ENCODE measurements at places on chromosomes 3 and 15.

- no peak for DNase-seq
These were observed 65.4 kb downstream of the C3orf70 start for GRCh38 chr3:185087419-185087818.

DNA sequence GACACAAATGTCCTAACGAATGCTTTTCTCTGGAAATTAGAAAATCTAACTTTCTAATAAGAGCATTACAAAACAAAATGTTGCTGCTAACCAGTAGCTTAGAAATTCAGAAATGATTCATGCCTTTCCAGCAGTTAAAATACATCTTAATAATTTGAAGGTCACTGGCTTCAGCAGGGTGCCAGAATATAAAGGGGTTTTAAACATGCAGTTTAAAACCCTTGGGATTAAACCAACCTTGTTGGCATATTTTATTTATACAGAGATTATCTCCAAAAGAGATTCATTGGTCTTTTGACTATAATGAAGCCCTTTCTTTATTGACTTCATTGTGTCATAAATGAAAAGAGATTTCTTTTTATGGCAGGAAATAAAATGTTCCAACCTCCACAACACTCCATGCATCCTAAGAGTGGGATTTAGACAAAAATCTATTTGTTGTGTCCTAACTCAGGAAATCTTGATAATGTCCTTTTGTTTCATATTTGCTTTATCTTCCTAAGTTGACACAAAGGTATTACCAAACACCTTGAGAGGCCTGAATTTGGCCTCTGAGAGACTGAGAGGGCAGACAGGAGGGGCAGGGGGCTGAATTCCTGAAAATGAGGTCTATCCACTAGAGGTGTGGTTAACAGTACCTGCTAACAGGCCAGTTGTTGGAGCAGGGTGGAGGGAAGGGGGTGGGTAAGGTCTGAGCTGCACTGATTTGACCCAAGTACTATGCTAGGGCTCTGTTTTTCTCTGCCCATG, 124.4 kb downstream of the FEZF2 start:
- DNase-seq = no peak

DNA sequence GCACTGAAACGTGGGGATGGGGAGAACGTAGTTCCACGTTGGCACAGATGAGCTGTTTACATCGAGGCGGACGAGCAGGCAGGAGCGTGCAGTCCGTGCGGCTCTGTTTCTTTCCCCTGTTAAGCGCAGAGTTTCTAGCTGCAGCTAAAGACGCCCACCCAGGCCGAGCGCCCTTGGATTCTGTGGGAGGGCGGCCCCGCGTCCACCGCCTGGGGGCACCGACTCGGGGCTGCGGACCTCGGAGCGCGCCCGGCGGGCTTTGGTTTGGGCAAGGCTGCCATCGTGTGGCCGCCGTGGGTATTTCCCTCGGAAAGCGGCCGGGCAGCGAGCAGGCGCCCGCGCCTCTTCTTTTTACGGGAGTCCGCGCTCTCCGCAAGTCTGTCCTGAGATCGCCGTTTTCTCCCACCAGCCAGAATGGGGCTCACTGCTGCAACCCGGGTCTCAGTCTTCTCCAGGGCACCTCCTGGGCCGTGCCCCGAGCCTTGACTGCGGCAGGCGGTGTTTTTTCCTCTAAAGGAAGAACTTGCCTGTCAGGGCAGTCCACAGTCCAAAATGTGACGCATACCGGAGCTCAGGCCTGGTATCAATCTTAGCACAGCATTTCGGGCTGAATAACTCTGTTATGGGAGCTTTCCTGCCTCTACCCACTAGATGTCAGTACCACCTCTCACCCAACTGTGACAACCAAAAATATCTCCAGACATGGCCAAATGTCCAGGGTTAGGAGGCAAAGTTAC, 219.9 kb upstream of the IGF1R start:
- peak; percentile 43 for DNase-seq

- no peak for DNase-seq
These were observed 241.2 kb downstream of the PYDC2 start for GRCh38 chr3:191702121-191702520.

- DNase-seq = no peak
These were observed 55.4 kb upstream of the GOLGA8A start for GRCh38 chr15:34493001-34493400.

GRCh38 chr3:125302932-125303331, 72.2 kb downstream of the ZNF148 start:
- DNase-seq = no peak

DNA sequence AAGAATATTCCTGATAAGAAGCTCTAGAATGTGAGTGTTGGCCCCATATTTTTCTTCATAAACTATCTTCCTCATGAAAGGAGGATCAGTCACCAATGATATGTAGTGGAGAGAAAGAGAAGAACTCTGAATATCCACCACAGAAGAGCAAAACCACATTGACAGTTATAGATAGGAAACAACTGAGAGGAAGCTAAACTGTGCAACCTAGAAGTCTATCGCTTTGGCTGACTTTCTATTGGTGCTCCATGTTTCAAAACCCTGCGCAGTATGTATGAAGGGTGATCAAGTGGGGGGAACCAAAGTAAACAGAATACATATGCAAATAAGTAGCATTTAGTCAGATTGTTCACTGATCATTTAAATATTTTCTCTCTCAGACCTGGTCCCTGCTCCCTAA, 41.0 kb upstream of the ZNF280D start:
- no peak for DNase-seq

- DNase-seq = no peak
These were observed 28.8 kb upstream of the TRIM59 start for GRCh38 chr3:160478338-160478737.

DNA sequence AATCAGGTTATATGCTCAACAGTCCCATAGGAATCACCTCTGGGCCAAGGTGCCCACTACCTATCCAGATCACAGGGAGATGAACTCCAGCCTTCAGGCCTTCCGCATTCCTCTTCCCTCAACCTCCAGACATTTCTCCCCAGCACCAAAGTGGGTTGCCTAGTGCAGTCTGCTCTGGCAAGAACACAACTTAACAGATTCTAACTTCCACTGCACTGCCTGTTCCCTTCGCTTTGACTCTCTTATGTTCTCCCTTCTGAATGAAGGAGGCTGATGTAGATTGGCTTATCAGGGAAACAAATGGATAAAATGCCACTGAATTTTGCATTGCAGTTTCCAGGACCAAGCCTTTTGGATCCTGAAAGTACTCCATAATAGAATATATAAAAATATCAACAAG, 106.3 kb downstream of the SRGAP3 start:
- no peak for DNase-seq

DNA sequence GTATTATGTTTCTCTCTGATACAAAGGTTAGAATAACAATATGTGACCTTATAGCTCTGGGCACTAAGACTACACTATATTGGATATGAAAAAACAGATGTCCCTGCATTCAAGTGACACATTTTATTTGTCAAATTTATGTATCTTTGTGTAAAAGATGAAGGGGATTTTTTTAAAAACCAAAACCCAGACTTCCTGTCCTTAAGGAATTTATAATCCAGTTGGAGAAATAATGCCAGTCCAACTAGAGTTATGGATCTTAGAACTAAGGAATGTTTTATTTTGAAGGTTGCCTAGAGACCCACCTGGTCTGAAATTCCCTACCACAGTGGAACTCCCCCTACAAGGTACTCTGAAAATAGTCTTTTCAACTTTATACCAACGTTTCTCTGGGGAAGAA, 33.3 kb upstream of the PIK3CB start:
- DNase-seq = no peak

GRCh38 chr3:138332472-138333073, 2.9 kb upstream of the NME9 start:
- DNase-seq = peak; percentile 26

GRCh38 chr15:92277776-92278175, 115.9 kb upstream of the ST8SIA2 start:
- no peak for DNase-seq

GRCh38 chr3:30269751-30270445, 336.5 kb upstream of the TGFBR2 start:
- DNase-seq = no peak

DNA sequence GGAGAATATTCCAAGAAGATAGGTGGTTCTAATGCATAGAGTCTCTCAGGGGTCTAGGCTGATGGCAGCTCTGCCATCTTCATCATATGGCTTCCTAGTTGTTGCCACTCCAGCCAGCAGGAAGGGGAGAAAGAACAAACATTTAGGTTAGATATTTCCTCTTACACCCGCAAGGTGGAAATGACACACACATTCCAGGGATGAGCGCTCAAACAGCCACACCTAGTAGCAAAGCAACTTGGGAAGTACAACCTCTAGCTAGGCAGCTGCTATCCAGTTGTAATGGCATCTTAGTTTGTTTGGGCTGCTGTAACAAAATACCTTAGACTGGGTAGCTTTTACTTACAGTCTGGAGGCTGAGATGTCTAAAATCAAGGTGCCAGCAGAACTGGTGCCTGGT, 51.9 kb upstream of the ADAMTSL3 start:
- DNase-seq = no peak

GRCh38 chr3:15576475-15576874, 24.9 kb downstream of the HACL1 start:
- DNase-seq = no peak

GRCh38 chr15:40058476-40059140, 19.6 kb upstream of the SRP14 start:
- DNase-seq = no peak

- no peak for DNase-seq
These were observed 71.9 kb upstream of the C15orf39 start for GRCh38 chr15:75129788-75130187.

DNA sequence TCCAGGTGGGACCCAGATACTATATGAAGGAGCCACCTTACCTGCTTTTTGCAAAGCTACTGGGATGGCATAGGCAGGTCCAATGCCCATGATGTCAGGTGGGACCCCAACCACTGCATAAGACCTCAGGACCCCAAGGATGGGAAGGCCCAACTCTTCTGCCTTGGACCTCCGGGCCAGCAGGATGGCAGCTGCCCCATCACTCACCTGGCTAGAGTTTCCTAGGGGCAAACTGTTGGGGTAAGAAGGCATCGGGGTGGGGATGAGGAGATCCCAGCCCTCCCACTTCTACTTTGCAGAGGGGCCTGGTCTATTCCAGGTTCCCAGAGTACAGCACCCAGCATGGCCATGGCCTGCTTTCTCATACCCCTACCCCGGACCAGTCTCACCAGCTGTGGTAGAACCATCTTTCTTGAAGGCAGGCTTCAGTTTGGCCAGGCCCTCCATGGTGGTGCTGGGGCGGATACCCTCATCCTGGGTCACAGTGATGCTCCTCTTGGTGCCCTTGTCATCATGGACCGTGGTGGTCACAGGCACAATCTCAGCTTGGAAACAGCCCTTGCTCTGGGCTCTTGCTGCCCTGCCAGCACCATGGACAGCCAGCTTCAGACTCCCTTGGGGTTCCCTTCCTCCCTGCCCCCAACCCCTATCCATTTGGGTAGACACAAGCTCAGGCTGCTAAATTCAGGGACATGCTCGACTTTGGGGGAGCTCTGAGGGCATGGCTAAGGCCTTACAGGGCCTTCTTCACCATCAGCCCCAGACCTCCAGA, 10.6 kb downstream of the ACAA1 start:
- no peak for DNase-seq

- DNase-seq = no peak
These were observed 299.6 kb downstream of the THSD4 start for GRCh38 chr15:71414853-71415252.
